Fibroblast of skin of left biceps (primary cell): ENCODE measurements at places on chromosomes 1 and 21.

GRCh38 chr1:30286241-30286987 lies 437.0 kb downstream of the MATN1 start:
- DNase-seq: no peak

DNA sequence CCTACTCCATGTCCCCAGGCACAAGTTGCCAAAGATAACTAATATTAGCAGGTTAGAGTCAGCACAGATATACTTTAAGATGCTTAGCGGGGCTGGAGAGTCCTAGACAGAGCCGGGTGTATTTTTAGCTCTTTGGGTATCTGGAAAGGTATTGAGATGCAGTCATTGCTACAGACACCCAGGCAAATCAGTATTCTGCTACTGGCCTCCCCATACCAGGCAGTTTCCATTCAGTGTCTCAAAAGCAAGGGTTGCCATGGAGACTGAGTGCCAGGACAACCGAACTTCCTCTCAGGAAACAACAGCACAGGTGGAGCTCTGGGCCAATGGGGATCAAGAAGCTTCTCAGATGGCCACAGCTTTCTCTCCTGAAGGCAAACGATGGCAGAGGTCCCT lies 45.3 kb downstream of the KCNC4 start:
- no peak for DNase-seq

GRCh38 chr1:14282707-14283106 lies 315.8 kb upstream of the KAZN start:
- no peak for DNase-seq

- DNase-seq: no peak
Measured at GRCh38 chr1:27446496-27447020, 43.4 kb downstream of the WASF2 start.

DNA sequence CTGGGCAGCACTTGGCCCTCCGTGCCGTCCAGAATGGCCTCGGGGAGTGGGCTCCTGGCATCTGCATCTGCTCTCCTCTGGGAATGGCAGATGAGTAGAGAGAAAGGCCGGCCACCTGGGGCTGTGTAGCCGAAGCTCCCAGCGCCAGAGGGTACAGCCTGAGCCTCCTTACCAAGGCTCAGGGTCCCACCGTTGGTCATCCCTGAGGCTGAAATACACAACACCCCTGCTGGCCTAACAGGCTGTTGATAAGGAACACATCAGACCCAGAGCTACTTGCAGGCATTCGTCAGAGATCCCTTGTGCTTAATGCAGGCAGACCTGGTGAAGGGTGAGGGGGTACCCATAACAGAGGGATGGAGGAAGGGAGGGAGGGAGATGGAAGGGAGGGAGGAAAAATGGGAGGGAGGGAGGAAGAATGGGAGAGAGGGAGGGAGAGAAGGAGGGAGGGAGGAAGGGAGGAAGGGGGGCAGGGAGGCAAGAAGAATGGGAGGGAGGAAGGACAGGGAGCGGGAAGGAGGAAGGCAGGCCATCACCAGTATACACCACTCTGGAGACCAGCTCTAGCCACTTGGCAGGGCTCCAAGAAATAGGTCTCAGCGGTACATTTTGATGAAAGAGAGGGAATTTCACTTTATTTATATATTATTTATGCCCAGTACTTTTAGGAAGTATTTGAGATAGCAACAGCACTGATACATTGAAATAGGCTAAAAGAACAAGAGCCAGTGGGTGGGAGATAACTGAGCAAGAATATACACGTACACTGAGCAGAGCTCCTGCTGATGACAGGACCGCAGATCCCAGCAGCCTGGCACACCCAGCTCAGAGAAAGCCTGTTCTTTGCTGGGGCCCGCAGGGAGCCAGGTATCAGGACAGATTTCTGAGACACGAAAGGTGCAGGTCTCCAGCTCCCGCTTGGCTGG lies 315.0 kb upstream of the VAMP3 start:
- no peak for DNase-seq

DNA sequence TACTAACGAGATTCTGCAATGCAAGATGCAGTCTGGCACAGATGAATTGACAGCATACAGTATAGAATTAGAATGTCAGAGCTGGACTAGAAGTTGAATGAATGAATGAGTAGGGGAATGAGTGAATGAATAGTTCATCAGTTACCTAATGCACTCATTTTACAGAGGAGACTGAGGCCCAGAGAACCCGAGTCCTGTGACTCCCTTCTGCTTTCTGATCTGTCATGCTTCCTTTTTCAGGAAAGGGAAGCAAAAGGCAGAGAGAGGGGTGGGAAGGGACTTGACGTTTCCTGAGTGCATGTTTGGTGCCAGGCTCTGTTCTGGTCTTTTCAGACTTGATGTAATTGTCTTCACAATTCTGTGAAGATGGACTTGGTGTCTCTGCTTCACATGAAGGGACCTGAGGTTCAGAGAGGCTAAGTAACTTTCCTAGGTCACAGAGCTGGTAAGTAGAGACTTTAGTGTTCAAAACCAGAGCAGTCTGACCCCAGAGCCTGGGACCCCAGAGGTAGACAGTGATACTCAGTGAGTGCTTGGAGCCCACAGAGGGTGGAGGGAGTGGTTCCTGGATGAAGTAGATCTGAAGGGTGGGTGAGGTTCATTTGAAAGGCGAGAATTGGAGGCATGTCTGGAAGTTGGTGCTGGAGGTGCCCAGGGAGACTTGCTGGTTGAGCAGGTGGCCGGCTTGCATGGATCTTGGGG lies 8.0 kb upstream of the MEX3A start:
- DNase-seq: no peak

- peak; percentile 62 for DNase-seq
Measured at GRCh38 chr1:244173769-244174168, 122.7 kb downstream of the ZBTB18 start.
